ENCODE measurements at places on chromosomes 2 and 18. TPM values are rescaled to one million over a fixed set of nuclear protein-coding genes. Genes with fewer than 3 reads are reported as not detected.

TUBA3E gene
- total RNA-seq = not detected

TMEM237 gene
- 13.9 TPM for total RNA-seq

ABI2 gene
- 48.8 TPM for total RNA-seq

FEV gene
- total RNA-seq = not detected

PCARE gene
- 0.95 TPM for total RNA-seq

FOXI3 gene
- not detected for total RNA-seq

NETO1 gene
- not detected for total RNA-seq

ABCG5 gene
- not detected for total RNA-seq

GRCh38 chr2:227862741-227863588 is 8.5 kb upstream of the DAW1 start:
- DNase-seq = no peak

DNA sequence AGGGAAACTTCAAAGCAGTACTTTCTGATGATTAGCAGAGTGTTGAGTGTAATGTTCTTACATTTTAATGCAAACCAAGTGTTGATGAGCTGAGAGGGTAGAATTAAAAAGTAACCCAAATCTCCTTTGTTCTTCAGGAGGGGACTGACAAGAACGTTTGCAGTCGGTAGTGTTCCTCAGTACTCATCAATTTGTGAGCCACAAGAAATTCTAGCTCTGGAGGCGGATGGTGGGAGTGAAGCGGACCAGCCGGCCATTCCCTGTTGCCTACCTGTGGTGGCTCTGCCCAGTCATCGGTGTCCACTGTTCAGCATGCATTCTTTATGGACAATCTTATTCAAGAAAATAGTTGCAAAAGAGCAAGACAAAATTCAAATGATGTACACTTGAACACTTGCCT is 438.6 kb upstream of the POU3F3 start:
- DNase-seq = no peak

- no peak for DNase-seq
Measured at GRCh38 chr2:207952564-207953345, 72.6 kb downstream of the PLEKHM3 start.

- DNase-seq = no peak
Measured at GRCh38 chr2:3532941-3533340, 13.6 kb upstream of the ADI1 start.

DNA sequence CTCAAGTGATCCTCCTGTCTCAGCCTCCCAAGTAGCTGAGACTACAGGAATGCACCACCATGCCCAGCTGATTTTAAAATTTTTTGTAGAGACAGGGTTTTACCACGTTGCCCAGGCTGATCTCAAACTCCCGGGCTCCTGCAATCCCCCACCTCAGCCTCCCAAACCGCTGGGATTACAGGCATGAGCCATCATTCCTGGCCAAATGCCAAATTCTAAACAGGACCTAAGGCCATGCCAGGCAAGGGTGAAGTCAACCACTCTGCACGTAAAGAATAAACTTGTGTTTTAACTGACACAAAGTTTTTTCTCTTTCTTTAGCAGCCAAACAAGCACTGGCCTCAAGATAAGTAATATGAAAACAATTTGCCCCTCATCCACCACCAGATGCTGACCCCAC is 37.4 kb upstream of the SATB2 start:
- no peak for DNase-seq

DNA sequence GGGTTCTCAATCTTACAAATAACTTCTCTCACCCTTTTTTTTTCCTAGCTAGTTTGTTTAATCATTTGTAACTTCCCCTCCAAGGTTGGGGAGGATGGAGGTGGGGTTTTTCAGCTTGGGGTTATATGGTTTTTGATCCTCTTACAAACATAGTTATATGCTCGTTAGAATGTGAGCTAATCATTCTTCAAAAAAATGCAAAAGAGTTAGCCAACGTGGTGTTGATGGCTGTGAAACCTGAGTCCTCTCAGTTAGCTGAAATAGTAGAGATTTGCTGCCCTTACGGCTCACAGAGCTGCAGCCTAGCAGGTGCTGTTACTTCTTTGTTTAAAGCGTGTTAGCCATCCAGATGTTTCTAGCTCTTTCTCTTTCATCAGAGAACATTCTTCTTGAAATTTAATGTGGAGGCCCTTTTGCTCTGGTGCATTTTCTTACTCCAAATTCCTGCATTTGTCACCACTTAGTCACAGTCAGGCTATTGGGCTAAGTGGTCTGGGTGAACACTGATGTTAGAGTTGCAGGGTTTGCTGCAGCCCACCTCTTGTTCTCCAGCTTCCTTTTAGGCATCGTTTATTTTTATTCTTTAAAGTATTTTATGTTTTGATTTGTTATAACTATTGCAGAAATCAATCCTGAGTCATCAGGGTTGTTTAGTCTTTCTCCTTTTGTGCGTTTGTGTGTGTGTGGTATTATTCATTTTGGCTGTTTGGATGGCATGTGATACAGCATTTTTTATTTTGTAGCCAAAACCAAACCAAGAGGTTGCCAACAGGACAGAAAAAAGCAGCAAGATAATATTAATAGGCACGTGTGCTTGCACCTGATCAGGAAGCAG is 41.1 kb downstream of the LIMS1 start:
- DNase-seq = no peak

DNA sequence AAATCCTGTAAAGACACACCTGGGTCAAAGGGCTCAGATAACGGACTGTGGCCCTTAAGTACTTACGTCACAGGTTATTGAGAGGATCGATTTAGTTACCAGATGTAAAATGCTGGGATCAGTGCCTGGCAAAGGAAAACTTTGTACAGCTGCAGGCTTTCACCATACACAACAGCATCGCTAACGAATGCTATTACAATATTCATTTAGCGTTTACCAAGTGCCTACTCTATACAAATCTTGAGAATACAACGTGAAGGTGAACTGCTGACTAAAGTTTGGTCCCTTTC is 619 bp upstream of the MSH6 start:
- no peak for DNase-seq

GRCh38 chr2:179273461-179273962 is 8.9 kb upstream of the SESTD1 start:
- DNase-seq = no peak

GRCh38 chr2:168712053-168712452 is 90.4 kb upstream of the NOSTRIN start:
- DNase-seq = no peak

DNA sequence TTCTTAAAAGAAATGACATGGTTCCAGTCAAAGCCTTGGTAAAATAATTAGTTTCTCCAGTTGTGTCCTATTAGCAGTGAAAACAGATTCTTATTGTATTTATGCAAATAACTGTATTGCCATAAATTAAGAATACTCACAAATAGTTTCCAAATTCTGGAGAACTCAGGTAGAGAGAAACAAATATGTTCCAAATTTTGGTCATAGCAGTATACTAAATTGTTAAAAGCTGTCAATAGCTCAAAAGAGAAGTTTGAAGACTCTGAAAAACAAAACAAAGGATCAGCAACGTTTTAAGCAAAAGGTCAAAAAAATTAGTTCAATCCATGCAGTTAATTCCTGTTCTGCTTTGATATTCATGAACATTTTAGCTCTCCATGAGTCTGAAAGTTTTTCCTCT is 25.5 kb downstream of the ELMOD3 start:
- DNase-seq = no peak

DNA sequence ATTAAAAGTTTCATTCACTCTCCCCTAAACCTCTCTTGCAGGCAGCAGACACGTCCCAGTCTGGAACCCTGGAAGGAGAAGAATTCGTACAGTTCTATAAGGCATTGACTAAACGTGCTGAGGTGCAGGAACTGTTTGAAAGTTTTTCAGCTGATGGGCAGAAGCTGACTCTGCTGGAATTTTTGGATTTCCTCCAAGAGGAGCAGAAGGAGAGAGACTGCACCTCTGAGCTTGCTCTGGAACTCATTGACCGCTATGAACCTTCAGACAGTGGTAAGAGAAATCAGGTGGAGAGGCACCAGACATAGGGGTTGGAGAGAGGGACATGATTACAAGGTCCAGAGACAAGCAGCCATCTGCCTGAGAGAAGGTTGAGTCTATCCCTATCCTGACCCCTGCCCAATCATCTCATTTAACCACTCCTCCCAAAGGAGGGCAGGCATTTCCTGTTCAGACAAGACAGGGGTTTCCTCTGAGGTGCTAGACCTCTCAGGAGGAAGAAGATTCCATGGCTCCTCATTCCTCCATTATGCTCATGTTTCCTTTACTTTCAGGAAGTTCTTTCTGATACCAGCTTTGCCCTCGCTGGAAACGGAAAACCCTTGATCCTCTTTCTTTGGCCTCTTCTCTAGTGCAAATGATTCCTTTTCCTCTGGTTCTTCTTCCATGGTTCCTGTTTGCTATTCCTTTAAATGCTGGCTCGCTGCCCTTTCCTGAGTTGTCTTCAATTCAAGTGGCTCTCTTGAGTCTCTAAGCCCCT is 15.1 kb downstream of the PLCD4 start:
- no peak for DNase-seq

DNA sequence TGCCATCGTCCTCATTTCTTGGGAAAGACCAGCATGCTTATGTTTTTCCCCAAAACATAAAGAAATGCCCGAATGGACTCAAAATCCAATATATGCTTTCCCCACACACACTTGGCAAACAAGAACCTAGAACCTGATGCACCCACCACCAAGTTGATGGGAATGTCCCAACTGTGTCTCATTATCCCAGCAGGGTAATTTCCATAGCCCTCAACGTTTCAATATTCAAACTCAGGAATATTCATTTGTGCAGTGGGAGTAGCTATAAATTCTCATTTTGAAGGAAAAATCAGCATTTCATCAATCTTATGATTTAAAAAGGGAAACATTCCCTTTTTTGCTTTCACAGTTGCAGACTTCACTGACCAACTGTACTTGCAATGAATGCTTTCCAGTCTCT is 50.7 kb downstream of the SNORC start:
- DNase-seq = no peak

GRCh38 chr2:47093626-47094025 is 61.5 kb downstream of the STPG4 start:
- DNase-seq = no peak

- peak; percentile 67 for DNase-seq
Measured at GRCh38 chr18:26579941-26580618, 31.7 kb upstream of the KCTD1 start.

DNA sequence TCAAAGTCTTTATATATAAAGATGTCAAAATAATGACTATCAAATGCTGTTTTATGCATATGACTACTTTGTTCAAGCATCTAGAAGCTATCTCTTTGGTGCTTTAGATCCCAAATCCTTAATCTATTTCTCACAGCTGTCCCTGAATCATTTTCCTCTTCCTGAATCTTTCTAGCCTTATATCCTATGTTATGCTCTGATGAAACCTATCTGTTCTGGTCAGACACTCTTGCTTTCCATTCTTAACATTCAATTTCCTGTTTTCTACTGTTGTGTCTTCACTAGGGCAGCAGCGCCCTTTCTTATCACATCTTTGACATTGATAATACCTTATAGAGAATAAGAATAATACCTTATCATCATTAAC is 6.3 kb upstream of the PARD3B start:
- no peak for DNase-seq

DNA sequence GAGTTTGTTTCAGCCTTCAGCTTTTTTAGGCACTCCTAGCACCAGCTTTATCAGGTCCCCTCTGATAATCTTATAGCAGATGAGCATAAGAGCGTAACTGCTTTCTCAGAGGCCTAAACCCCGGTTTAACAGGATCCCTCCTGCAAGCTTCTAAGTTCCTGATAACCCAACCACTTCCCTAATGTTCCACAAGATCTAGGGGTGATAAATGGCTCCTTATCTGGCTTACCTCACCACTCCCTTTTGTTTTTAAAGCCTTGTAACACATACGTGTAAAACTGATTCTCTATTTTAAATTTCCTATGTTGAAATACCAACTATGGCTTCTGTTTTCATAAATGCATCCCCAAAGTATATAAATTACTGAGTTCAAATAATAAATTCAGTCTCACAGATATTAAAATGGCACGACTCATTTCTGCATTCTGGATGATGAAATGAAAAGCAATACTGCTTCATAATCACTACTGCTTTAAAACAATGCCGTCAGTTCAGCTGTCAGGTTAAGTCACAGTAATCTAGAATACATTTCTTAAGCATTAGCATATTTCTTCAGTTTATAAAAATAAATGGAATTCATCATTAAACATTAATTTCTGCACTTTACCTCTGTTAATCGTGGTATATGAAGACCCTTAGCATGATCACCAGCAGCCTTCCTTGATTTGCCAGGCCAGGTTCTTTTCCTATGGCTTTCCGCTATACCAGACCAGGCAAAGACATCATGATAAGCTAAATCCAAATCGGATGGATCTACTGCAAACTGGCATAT is 126.3 kb downstream of the C2orf74 start:
- DNase-seq = no peak

- no peak for DNase-seq
Measured at GRCh38 chr2:49110571-49110970, 43.7 kb downstream of the FSHR start.

DNA sequence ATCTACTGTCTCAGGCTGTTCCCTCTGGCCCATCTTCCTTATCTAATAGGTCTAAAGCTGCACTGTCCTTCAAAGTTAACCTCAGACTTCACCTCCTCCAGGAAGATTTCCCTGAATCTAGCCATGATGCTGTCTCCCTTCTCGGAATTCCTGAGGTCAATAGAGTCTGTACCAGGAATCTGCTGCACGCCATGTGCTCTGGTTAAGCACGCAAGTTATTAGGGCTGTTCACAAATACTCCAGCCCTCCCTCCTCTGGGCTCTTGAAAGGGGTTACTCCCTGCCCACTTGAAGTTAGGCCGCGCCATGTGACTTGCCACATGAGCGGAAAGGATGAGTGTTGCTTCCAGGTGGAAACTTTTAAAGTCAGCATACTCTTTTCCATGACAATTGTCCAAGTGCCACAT is 43.6 kb downstream of the MCFD2 start:
- DNase-seq = peak; percentile 80

DNA sequence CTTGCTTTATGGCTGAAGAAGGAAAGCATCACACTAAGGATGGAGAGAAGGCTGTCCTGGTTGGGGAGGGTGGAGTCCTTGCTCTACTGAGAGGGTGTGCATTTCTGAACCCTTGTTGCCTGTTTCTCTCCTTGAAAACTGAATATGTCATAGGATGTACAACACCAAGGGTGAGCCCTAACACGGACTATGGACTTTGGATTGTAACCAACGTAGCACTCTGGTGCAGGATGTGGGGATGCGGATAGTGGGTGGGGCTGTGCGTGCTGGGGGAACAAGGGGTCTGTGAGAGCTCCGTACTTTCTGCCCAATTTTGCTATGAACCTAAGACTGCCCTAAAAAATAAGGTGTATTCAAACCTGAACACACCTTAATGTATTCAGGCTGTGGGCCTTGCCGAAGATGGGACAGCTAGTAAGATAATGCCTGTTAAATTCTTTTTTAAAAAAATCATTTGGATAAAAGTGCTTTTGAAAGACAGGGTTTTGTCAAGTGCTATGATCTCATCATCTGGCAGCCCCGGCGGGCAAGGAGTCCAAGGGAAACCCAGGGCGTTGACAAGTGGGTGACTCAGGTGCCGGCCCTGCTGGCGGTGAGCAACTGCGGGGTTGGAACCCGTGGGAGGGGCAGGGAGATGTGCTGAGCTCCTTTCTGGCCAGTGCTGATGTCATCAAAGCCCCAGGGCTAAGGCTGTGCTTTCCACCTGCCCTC is 54.0 kb downstream of the GATA6 start:
- peak; percentile 89 for DNase-seq

GRCh38 chr2:135494917-135495316 is 36.1 kb downstream of the ZRANB3 start:
- DNase-seq = no peak

Data from lower lobe of right lung (tissue), 2 donors.